ENCODE measurements at places on chromosomes 5 and 9.

DNA sequence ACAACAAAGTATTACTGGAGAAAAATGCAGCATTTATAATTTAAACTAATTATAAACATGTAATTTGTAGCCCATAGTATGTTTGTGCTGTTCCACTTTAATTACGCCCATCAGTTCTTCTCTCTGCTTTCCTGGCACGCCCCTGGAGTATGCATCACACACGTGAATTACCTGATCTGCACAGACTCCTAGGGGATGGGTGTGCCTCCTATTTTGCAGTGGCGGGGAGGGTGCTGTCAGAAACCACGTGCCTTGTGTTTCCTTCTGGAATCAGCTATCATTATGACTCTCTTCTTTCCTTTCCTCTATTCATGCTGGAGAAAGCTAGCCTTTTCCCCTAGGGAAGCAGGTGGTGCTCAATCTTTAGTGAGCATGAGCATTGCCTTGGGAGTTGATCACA, 43.3 kb downstream of the RPS23 start:
- no peak for DNase-seq

DNA sequence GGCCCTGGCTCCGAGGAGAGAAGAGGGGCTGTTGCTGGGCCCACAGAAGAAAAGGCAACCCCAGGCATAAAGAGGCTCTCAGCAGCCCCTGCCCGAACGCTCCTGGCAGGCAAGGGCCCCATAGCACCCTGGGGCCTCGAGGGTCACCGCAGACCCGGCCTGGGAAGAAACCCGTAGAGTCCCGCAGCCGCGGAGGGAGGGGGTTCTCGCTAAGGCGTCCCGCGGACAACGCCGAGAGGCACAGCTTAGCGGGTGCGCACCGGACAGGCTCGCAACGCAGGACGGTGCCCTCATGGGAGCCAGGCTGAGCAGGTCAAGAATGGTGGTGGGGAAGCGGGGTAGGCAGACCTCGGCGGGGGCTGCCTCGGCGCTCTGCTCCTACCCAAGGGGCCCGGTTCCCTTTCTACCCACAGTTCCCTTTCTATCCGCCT, 6.7 kb downstream of the PITX1 start:
- no peak for DNase-seq

DNA sequence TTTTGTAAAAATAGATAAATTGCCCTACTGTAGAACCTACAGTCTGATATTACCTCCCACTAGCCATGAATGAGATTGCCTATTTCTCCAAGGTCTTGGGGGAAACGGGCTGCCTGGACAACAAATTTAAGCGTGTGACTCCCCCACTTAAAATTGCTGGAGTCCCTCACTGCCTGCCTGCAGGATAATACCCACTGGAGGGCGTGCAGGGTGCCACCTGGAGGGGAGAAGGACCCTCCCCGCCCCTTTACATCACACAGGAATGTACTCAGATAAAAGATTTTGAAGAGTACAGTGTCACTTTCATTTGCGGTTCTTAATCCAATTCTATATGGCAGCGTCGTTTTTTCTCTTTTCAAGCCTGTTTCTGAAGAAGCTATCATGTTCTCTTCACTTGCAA, 6.2 kb upstream of the TRIM7 start:
- no peak for DNase-seq

- no peak for DNase-seq
Measured at GRCh38 chr9:93024986-93025630, 33.4 kb upstream of the SUSD3 start.

DNA sequence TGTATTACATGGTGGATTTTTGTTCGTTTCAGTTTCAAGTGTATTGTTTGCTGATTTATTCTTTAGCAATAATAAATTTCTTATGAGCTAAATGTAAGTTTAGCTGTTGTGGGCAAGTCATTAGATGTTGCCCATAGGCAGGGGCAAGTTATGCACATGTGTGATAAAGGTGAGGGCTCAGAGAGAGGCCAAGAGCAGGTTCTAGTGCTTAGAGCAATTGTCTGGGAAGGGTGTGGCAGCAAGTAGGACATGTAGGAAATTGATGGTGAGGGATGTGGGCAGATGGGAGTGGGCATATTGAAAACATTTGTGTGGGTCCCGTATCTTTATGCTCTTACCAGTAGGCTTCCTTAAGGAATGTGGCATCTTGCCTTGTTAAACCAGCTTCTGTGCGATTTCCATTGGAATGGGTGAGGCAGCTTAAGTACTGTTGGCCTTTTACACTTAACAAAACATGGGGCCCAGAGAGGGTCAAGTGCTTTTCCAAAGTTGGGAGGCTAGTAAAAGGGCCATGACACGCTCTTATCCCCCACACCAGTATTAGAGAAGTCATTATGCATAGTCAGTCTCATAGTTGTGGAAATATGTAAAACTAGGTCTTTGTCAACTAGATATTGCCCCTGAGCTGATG, 60.6 kb downstream of the KDM4C start:
- no peak for DNase-seq

DNA sequence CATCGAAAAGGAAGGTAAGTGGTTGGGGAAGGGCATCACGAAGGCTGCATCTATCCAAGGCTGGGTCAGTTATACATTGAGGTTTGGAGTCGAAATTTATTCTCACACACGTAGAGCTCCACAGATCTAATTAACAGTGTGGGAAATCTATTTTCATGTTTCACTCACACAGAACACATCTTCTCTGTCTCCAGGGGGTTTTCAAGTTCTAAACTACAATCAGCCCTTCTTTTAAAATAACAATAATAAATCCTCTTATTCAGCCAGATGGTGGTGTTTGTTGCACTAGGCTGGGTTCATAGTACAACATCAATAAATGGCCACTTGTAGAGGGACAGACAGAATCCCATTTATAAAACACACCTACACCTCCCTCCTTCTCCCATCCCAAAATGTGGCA, 174.5 kb upstream of the KLF9 start:
- DNase-seq: no peak

GRCh38 chr9:128091571-128091970, 23.5 kb downstream of the SLC25A25 start:
- no peak for DNase-seq

- DNase-seq: no peak
Measured at GRCh38 chr5:127562252-127562651, 44.8 kb downstream of the PRRC1 start.

DNA sequence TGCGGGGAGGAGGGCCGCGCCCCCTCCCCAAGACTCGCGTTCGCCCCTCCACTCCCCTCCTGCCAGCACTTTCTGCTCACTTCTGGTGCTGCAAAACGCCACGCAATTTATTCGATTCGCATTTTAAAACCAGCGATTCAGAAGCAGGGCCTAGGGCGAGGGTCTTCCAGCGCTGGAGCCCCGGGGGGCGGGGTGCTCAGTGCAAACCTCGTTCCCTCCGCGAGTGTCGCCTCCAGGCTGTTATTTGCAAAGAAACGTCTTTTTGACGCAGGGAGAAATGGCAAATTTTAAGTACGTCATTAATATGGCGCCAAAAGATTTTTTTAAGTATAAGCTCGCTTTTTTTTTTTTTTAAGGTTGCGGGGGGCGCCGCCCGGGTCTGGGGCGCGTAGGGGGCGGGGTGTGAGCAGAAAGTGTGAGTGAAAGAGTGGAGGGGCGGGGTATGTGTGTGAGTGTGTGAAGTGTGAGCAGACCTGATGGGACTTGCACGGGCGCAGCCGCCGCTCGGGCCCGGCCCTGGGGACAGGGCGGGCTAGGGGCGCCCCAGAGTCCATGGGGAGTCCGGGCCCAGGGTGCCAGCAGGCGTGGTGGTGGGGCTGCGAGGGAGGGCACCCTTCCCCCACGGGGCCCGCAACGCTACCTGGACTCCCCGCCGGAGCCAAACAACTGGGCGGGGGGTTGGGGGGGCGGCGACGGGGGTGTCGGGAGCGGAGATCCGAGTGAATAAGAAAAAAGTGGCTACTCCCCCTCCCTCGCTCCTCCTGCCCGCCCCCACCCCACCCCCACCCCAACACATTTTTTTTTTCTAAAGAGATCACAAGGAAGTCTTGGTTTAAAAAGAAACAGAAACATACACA, at the start of gene JADE2:
Gene JADE2, plus strand, starts transcription at position 845 of the 857 bp plus-strand sequence. CDS start 10,188 bp downstream, outside the sequence.
- peak; percentile 68 for DNase-seq

DNA sequence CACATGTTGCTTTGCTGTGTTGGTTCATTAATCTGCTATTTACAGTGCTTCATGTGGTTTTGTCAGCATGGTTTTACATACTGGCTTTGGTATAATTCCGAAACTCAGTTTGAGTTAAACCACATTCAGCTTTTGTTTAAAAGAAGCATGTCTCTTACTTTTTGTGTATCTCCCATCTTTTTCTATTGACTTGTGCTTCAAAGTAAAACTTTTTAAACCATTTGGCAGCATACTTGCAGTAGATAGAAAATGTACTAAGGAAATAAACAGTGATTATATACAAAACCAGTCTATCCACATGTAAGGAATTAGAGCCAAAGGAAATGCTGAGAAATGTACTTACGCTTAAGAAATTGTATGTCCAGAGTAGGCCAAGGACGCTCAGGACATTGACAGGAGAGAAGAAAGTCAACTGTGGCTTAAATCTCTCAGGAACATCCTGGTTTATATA, 286.9 kb downstream of the ARHGEF28 start:
- no peak for DNase-seq

- DNase-seq: no peak
Measured at GRCh38 chr5:74035521-74035937, 409.5 kb downstream of the ARHGEF28 start.

- DNase-seq: no peak
Measured at GRCh38 chr5:68419637-68420452, 204.3 kb downstream of the PIK3R1 start.

GRCh38 chr5:153520952-153521351, 30.5 kb downstream of the GRIA1 start:
- no peak for DNase-seq

- no peak for DNase-seq
Measured at GRCh38 chr5:119371146-119371545, 15.3 kb downstream of the TNFAIP8 start.

DNA sequence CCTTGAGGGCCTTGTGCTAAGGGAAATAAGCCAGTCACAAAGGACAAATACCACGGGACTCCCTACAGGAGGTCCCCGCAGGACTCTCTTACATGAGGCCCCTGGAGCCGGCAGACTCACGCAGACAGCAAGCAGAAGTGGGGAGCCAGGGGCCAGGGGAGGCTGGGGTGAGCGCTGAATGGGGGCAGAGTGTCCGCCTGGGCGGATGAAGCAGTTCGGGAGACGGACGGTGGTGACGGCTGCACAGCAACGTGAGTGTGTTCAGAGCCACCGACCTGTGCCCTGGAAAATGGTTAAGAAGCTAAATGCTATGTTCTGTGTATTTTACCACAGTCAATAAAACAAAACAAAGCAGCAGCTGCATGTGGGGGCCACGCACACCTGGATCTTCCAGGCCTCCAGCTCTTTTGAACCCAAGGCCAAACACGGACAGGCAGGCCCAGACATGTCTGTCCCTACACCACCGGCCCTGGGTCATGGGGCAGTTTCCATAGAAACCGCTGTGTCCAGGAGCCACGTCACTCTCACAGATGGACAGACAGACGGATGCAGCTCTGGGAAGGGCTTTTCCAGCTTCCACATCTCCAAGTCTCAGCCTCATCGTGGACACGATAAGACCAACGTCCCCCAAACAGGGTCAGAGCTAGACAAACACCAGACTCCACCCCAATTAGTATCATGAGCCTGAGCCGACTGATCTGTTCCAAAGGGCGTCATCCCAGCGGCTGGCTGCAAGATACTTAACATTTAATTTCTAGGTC, 103.9 kb downstream of the VAV2 start:
- DNase-seq: no peak

DNA sequence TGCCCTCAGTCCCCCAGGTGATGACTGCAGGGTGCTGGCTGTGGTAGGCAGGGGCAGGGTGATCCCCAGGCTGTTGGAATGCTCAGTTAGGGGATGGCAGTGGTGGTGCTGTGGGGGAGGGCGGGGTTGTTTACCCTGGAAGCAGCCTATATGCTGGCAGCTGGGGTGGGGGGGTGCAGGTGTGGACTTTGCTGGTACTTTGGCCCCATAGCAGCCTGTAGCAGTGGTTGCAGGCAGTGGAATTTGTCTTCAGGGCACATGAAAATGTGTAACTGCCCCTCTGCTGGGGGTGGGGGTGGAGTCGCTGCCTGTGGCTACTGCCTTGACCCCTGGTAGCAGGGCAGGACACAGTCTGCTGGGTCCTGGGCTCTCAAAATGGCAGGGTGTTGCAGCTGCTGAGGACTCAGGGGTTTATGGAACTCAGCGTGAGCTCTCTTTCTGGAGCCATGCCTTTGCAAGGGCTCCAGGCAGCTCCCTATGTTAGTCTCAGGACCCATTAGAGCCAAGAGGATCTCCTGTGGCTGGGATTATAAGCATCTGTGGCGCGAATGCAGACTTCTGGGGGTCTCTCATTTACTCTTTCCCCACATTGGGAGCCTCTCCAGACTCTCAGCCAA, 65.0 kb downstream of the RMI1 start:
- DNase-seq: no peak

- no peak for DNase-seq
Measured at GRCh38 chr5:57955511-57955910, 472.9 kb upstream of the ACTBL2 start.

GRCh38 chr5:68838157-68838718, 255.6 kb upstream of the SLC30A5 start:
- no peak for DNase-seq

- DNase-seq: no peak
Measured at GRCh38 chr5:10655972-10656830, 92.3 kb downstream of the ANKRD33B start.

DNA sequence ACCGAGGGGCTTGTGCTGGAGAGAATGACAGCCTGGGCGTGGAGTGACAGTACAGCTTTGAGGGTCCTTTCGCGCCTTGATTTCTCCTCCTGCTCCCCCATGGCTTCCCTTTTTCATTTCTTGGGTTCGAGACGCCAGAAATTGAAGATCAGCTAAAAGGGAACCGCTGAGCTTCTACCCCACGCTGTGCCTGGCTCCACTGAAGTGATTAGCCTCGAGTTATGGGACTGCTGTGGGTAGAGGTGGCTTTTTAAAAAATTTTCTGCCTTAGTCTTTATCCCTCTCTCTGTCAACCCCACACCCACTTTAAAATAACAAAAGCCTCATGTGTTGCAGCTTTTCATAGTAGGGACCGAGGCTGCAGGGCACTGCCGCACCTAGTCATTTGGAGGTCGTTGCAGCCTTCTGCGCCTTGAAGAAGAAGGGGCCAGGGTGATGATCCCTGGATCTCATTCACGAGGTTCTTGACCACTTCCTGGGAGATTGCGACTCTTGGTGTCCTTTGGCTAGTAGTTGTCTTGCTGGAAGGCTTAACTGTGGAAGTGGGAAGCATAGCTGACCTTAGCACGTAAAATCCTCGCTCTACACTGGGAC, 603 bp downstream of the PPIP5K2 start:
- DNase-seq: no peak
